Tibial nerve (tissue), 4 donors: ENCODE measurements at places on chromosomes 7 and 10. TPM values are rescaled to one million over a fixed set of nuclear protein-coding genes. Genes with fewer than 3 reads are reported as not detected.

Gene RNF148
- total RNA-seq = 0.87 TPM

- peak; percentile 36 for DNase-seq
These were observed 26.2 kb upstream of the ABLIM1 start for GRCh38 chr10:114684084-114684821.

DNA sequence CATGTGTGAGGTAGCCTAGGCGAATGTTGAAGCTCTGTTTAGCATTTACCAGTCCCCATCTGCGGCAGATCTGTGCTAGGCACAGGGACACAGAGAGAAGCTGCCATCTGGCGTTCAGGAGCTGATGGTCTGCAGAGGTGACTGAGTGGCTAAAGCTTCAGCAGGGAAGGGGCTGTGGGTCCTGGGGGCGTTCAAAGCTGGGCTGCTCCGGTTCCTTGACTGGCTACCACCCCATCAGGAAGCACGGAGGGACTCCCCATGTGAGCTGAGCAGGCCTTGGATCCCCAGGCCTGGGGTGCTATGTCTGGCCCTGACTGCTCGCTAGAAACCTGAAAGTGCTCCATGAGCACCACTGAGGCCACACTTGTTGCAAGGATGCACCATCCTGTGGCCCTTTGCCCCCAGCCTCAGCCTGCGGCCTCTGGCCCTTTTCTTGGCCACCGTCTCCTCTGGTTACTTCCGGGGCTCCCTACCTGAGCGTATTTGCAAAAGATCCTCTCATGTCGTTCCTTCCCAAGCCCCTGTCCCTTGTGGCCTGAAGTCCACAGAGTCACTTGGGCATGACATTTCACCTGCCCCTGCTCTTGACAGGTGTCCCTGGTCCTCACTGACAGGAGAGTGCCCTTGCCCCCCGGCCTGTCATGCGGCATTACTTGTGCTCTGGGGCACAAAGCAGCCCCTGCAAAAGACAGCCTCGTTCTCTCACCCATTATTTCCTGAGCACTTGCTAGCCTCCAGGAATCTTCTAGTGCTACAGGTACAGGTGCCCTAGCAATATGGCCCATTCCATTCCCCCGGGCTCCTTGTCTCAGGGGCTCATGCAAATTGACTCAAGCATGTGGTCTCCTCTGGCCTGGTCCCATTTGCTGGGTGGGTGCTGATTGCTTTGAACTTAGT lies 108.1 kb downstream of the GLRX3 start:
- DNase-seq = no peak

DNA sequence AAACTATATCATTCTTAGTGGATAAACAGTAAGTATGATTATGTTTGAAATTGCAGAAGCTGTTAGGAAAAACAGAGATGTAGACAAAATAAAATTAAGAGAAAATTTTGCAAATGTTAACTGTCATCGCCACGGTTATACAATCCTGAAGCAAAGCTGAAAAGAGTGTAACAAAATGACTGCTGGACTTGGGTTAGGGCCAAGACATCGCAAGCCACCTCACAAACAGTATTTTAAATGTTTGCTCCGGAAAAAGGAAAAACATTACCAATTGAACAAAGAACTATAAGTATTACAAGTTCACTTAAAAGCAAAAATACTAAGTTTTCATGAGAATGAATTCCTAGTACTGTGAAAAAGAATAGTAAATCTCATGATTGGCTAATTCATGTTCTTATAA lies 60.0 kb downstream of the FAM13C start:
- DNase-seq = no peak

Gene VPS37D
- 4.2 TPM for total RNA-seq

- no peak for DNase-seq
These were observed 299.9 kb downstream of the C7orf25 start for GRCh38 chr7:42611961-42612360.

GRCh38 chr10:132873395-132873794 lies 69.0 kb downstream of the CFAP46 start:
- DNase-seq = no peak

Gene TMEM178B
- 0.78 TPM for total RNA-seq

GRCh38 chr10:97034301-97034700 lies 151.5 kb downstream of the SLIT1 start:
- DNase-seq = no peak
